ENCODE measurements at places on chromosomes 6 and 20.

GRCh38 chr20:3658019-3658715 is 5.0 kb downstream of the GFRA4 start:
- no peak for DNase-seq

DNA sequence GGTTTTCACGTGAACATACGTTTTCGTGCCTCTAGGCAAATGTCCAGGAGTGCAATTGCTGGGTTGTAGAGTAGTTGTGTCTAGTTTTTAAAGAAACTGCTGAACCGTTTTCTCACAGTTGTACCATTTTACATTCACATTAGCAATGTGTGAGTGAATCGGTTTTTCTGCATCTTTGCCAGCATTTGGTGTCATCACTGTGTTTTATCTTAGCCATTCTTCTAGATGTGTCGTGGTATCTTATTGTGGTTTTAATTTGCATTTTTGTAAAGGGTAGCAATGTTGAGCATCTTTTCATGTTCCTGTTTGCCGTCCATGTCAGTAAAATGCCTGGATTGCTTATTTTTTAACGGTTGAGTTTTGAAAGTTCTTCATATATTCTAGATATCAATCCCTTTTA is 10.2 kb downstream of the DOK5 start:
- DNase-seq: no peak

GRCh38 chr20:50354721-50355589 is 155.2 kb upstream of the PTPN1 start:
- DNase-seq: no peak

DNA sequence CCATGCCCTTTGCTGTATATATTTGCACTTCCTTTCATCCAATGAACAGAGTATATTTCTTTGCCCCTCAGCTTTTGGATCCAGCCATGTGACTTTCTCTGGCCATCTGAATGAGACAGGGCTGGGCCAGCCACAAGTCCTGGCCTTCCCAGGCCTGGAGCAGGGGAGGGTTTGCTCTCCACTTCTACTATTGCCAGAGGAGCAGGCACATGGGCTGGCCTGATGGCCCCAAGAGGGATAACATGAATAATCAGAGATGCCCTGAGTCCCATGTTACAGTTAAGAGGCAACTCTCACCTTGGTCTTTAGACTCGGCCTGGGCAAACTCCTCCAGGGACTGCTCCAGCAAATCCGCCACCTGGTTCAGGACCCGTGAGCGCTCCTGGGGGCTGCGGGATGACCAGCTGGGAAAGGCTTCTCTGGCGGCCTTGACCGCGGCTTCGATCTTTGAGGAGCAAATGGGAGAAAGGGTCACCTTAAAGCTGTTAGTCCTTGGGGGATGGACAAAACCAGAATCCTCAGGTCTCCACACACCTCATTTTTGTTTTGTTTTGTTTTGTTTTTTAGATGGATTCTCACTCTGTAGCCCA is 6.3 kb downstream of the ALDH8A1 start:
- no peak for DNase-seq

DNA sequence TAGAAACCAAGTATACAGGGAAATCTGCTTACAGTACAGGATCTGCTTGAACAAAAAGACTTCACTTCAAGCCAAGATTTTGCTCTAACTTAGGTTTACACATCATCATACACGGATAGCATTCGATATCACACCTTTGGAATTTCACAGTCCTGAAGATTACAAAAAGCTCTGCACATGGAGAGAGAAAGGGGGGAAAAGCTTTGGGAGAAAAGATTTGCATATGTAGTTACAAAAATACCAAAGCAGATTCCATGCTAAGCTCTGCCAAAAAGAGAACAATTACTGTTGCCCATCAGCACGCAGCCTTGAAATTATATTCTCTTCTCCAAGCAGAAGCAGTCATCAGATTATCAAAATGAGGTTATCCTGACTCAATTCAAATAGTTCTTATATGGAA is 62.0 kb downstream of the HIVEP2 start:
- DNase-seq: no peak

DNA sequence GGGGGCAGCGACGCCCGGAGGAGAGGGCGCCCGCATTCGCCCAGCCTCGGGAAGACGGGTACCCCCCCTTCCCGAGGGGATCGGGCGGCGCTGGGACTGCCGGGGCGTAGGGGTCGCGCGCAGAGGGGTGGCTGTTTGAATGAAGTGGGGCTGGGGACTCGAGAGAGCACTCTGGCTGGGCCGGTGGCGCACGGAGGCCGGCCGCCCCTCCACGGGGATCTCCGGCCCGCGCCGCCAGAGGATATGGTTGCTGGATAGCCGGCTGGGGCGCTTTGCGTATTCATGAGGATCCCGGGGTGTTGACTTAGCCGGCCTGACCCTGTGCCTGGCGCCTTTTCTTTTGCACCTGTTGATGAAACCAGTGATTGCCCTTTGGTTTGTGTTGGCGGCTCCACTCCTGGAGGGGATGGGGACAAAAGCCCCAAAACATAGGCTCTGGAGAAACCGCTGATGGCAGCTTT is 469 bp downstream of the SYNJ2 start:
- DNase-seq: no peak

- DNase-seq: no peak
Observed at GRCh38 chr6:162964488-162965140, 236.8 kb downstream of the PACRG start.

- DNase-seq: no peak
Observed at GRCh38 chr6:77143659-77144447, 319.4 kb downstream of the HTR1B start.

DNA sequence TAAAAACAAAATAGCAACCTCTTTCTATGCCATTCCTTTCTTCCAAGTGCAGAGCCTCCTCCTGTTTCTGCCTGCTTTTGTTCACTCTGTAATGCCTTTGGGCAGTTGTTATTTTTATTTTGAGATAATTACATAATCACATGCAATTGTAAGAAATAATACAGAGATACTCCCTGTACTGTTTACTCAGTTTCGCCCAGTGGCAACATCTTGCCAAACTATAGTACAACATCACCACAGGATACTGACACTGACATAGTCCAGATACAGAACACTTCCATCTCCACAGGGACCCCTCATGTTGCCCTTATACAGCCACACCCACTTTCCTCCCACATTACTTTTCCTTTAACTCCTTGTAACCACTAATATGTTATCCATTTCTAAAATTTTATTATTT is 59.7 kb downstream of the BANF2 start:
- DNase-seq: no peak

- no peak for DNase-seq
Observed at GRCh38 chr20:45823949-45824835, 2.9 kb downstream of the TNNC2 start.

- no peak for DNase-seq
Observed at GRCh38 chr6:13373488-13373886, 45.1 kb upstream of the TBC1D7 start.

DNA sequence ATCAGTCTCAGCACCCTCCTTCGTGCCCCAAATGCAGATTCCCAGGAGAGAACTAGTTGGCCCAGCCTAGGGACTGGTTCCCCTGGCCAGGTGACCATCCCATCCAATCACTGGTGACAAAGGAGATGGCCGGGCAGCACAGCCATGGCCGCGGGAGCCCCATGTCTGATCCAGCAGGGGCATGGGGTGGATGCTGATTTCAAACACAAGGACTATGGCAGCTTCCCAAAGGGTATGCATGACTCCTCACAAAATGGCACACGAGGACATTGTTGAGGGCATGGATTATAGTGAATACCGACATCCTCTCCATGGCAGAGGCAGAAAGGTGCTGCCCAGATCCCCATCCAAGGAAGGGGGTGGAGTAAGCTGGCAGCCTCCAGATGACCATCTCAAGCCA is 9.9 kb upstream of the LSM14B start:
- DNase-seq: no peak

DNA sequence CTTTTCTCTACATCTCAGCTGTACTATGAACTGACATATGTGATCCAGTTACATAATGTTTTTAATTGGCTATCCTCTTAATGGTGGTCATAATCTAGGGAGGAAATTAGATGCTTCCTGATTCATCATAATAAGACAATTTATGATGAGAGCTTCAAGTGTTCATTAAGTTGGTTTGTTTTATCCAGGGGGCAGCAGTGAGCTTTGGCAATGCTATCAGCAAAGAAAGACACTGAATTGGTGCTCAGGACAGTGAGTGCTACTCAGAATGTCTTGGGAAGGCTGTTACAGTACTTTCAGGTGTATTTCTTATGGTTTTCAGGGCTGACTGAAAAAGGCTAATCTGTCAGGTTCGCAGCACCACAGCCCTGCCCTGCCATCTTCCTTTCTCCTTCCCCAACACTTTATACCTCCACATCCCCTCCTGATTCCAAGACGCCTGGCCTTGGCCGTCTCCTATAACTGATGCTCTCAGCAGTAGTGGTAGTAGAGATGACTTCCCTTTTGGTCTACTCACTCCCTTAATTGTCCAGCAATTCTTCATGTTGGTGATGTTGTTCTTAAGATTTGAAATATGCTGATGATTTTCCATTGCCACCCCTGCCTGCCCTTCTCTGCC is 67.0 kb upstream of the TNFAIP3 start:
- no peak for DNase-seq

- DNase-seq: no peak
Observed at GRCh38 chr20:59923514-59923913, 9.9 kb downstream of the SYCP2 start.

DNA sequence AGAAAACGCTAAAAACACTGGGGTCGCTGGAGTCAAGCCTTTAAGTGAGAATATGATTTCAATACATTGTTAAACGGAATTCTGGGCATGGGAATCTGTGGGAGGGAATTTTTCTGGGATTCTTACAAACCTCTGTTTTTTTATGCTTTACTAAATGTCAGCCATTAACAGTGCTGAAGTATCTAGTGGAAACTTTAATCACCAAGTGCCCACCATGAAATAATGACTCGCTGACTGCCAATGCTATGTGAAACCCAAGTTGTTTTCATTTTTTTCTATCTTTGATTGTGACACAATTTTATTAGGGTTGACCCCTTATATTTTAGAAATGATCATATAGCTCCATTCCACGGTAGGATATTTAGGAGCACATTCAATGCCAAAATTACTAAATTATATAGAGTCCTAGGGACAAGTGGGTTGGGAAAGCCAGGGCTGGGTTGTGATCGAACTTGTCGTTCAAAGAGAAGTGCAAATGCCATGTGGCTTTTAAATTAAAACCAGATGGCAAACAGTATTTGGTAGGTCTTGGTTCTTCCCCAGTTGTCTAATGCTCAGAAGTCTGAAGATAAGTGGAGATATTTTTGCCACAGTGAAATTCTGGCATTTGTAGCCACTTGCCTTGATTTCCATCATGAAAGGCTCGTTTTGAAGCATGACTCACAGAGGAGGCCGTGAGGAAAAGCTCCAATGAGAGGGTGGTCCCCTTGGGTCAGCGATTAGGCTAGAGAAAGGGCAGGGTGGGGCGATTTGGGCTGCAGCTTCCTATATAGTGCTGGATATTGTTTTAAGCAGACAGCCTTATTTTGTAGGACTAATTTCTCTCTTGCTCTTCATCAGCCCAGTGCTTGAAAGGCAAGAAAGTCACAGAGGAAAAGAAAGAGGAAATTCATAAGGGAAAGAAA is 254.4 kb upstream of the JAG1 start:
- DNase-seq: no peak

DNA sequence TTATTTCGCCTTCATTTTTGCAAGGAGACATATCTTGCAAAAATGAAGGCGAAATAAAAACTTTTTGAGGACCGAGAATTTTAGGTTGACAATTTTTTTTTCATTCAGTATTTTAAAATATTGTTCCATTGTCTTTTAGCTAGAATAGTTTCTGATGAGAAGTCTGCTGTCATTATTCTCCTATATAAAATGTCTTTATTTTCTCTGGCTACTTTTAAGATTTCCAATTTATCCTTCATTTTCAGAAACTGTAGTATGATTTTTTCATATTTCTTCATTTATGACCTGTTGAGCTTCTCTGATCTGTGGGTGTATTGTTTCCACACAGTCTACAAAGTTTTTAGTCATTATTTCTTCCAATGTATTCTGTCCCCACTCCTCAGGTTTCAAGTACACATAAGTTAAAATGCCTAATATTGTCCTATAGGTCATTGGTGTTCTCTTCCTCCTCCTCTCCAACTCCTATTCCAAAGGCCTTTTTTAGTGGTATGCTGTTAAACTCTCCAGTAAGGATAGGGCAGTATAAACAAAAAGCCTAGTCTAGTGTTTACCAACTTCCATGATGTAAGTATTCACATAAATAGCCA is 15.7 kb downstream of the AHI1 start:
- DNase-seq: no peak
